ENCODE measurements at places on chromosomes 1 and 21. TPM values are rescaled to one million over a fixed set of nuclear protein-coding genes. Genes with fewer than 3 reads are reported as not detected.

The NPHS2 gene
- not detected for total RNA-seq

The PTGS2 gene
- total RNA-seq, result not detected

The DCLRE1B gene
- 8.6 TPM for total RNA-seq

The DTL gene
- total RNA-seq, result 26.7 TPM

The LHX8 gene
- total RNA-seq, result not detected

The SCP2 gene
- 88.7 TPM for total RNA-seq

Measured in Panc1 (cell line).